ENCODE measurements at places on chromosomes 12 and 14.

DNA sequence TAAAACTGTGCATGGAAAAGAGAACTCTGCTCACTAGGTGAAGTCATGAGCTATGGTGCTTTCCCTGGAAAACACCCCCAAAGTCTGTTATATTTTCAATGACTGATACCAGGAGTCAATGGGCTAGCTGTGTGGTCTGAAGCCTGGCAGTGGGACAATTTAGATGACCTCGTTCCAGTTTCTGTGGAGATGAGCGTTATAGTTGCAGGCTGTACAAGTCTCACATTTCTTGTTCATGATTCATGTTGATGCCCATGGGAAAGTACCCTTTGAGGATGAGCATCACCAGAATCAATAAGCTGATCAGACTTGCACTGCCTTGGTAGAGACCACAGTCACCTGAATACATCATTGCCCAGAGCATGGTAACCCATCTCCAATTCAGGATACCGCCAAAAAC, 70.7 kb downstream of the NOVA1 start:
- DNase-seq = no peak

DNA sequence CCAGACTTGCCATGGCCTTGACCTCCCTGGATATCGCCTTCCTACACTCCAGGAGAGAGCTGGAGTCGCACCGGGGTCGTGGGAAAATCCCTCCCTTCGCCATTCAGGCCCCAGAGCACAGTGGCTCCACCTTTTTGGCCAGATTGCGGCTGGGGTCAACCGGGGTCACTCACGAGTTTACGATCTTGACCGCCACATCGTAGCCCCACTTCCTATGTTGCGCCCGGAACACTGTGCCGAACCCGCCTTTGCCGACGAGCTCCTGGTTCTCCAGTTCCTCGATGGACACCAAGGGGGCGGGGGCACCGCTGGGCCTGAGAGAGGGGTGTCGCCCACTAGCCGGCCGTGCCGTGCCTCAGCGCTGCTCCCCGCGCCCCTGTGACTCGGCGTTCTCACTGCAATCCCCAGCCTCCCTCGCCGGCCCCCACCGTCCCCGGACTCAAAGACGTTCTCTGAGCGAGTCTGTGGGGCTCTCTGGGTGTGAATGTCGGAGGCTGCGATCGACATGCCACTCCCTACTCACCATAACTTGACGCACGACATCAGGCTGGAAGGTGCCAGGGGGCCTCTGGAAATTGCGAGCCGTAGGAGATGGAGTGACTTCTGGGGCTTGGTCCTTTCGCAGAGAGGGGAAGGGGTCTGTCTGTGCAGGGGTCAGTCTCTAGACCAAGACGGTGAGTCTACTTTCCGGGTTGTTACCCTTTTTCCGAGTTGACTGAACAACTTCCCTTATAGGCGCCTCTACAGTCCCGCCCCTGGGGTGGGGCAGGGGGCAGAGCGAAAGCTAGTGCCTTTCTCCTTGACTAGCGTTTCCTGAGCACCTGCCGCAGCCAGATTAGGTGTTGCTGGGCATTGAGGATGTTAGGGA, at the start of gene RIPK3:
Gene RIPK3, minus strand, starts transcription at position 708 of the 868 bp plus-strand sequence. Its CDS starts 165 bp downstream, at position 543.
- DNase-seq = no peak

GRCh38 chr12:6635856-6636531, at the start of gene LPAR5:
Gene LPAR5 (minus strand): TSS chr12:6635959. CDS start chr12:6621248, 14,711 bp downstream.
- no peak for DNase-seq

DNA sequence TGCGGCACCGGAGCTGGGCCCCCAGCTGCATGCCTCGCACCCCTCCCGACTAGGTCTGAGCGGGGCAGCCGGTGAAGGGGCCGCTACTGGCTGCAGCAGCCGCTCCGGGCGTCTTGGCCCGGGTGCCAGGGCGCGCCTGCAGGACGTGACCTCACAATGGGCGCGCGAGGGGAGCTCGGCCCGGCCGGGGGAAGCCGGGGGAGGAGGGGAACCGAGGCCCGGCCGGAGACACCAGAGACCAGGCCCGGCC, 353 bp downstream of the BAG5 start:
- no peak for DNase-seq

DNA sequence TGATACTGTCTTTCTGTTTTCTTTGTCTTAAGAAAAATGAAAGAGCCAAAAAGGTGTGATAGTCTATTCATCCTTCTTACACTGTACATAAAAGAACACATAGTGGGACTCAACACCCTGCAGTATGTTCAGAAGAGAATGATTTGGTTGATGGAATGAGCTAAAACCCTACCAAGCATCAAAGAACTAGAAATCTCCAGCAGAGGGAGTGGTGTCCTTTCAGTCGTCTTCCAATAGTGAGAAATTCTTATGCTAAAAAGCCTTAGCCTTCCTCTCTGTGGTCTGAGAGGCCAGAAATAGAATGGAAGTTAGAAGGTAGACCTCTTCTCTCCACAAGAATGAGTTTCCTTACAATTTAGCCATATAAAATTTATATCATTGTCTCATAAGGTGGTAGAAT, 393.4 kb upstream of the SEL1L start:
- DNase-seq = no peak

GRCh38 chr12:1890810-1891209, 27.6 kb downstream of the CACNA2D4 start:
- DNase-seq = no peak

DNA sequence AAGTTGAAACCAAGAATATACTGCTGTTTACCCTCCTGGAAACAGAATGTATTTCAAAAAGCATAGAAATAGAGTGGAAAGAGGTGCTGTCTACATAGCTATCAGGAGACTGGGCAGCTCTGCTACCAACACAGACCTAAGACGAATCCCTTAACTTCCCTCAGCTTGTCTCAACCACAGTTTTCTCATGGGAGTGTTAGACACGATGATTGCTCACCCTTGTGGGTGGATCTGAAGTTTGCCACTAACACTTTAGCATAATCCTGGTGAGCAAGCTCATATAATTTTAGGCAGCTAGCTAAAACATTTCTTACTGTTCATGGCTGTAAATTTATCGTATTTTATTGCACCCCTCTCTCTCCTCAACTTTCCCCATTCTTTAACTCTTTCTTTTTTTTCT, 38.5 kb downstream of the C12orf75 start:
- DNase-seq = no peak

DNA sequence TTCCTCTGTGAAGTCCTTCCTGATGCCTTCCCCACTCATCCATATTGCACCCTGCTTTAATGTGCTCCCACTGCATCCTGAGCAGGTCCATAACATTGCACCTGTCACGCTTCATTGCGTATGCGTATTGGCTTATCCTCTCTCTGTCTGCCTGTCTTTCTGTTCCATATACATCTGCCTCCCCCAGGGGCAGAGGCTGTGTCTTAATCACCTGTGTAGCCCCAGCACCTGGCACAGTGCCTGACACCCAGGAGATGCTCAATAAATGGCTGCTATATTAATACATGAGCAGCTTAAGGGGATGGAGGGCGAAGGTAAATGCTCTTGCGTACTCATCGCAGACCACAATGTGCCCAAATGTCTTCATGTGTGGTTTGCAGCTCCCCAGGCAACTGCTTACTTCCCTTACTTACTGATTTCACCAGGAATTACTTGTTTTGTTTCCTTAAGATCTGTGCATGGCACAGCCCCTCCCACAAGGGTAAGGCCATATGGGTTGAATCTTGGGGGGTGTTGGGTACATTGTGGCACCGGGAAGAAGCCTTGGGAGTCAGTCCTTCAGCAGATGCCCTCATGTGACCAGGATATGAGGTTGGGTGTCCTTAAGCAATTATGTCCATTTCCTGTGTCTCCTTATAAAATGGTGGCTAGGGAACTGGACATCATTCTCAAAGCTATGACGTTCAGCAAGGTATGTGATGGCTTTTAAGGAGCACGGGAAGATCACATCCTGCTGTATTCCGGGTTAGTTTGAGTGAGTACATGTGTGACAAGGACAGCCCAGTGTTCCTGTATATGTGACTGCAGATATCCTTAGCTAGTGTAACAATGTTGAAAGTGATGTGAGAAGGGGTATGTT, 848 bp upstream of the CPNE6 start:
- DNase-seq = no peak

GRCh38 chr12:126784328-126784921, 1482.5 kb upstream of the TMEM132C start:
- DNase-seq = peak; percentile 1

DNA sequence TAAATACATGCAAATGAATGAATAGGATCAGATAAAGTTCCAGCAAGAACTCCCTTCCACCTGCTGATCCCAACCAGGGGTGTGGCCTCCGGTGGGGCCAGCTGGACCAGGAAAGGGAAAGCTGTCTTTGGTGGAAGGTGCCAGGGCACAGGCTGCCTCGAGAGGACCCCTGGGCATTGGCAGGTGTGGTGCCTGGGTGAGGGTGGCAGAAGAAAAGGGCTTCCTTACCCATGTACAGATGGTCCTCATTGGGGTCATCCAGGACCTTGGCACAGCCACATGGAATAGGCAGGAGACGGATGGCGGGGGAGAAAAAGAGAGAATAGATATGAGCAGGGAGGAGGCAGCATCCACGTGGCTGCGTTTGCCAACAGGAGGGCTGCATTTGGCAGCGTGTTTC, 36.4 kb downstream of the CAMKK2 start:
- no peak for DNase-seq

DNA sequence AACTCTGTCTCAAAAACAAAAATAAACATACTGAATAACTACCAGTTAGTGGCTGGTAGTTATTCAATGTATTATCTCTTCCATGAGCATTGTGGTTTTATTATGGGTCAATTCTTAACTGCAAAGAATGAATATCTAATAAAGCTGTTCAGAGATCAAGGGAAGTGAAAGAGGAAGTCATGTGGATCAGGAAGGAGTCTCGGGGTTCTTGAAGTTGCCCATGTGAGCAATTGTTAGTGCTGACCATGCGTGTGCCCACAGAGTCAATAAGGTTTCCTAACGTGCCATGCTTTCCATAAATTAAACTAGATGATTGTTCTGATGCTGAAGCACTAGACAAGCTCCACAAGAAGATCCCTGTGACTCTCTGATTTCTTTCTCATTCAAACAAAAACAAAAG, 136.5 kb upstream of the CPSF6 start:
- no peak for DNase-seq

DNA sequence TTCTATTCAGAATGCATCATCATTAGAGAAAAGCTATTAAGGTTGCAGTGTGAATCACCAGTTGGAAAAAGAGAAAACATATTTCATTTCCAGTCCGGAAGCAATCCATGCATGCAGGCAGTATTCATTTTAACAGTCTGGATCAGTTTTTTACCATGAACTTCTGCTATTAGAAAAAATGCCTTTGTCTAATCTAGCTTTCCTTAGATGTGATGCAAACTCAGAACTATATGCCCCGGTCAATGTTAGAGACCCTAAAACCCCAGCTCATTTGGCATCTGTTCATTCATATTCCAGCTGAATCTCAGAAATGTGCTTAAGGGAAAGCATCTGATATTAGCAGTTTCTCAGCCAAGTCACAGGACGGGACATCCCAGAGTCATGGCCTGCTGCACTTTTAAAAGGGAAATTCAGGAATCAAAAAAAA, 8.5 kb downstream of the IRAK3 start:
- no peak for DNase-seq
